Mesendoderm (in vitro differentiated cells): ENCODE measurements at places on chromosomes 12 and 14.

- DNase-seq, result no peak
Observed at GRCh38 chr12:52790427-52791270, 5.3 kb downstream of the KRT3 start.

GRCh38 chr12:41287500-41288141 lies 99.5 kb downstream of the PDZRN4 start:
- no peak for DNase-seq

GRCh38 chr12:87216436-87216835 lies 812.8 kb downstream of the C12orf50 start:
- DNase-seq, result no peak

- peak; percentile 59 for DNase-seq
Observed at GRCh38 chr12:121792607-121793439, 665 bp downstream of the RHOF start.

- no peak for DNase-seq
Observed at GRCh38 chr12:29389295-29389919, 8.4 kb upstream of the ERGIC2 start.

- DNase-seq, result no peak
Observed at GRCh38 chr12:90323217-90323616, 614.6 kb upstream of the ATP2B1 start.

- DNase-seq, result no peak
Observed at GRCh38 chr12:91984556-91984955, 161.1 kb downstream of the BTG1 start.

DNA sequence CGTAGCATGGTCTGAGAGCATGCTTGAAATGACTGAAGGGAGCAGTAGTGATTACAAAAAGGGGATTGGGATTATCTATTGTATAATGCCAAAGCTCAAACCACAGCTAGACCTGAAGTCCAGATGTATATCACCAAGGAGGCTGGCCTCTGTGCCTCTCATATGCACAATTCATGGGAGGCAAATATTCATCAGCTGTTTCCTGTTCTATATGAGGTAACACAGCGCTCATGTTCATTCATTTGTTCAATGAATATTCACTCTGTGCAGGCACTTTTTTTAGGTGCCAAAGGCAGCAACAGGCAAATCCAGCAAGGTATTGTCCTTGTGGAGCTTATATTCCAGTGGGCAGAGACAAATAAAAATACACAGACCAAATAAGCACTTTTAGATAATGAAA lies 39.0 kb downstream of the CRACR2A start:
- no peak for DNase-seq

DNA sequence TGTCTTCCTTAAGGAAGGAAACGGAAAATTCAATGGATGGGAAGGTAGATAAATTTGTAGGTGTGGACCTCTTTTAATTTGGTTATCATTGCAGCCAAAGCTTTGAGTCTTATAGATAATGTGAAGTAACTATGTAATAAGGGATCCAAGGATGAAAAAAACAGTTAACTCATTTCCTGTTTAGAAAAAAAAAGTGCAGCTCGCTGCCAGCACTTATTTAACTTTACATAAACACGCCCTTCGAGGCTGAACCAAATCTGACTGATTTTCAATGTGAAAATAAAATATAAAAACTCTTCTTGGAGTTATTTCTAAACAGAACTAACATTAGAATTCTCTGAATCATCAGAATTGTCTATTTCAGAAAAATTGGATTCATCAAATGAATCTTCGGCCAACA lies 7.0 kb downstream of the NUBPL start:
- no peak for DNase-seq

GRCh38 chr14:75234173-75235115 lies 44.2 kb upstream of the FOS start:
- DNase-seq, result no peak

DNA sequence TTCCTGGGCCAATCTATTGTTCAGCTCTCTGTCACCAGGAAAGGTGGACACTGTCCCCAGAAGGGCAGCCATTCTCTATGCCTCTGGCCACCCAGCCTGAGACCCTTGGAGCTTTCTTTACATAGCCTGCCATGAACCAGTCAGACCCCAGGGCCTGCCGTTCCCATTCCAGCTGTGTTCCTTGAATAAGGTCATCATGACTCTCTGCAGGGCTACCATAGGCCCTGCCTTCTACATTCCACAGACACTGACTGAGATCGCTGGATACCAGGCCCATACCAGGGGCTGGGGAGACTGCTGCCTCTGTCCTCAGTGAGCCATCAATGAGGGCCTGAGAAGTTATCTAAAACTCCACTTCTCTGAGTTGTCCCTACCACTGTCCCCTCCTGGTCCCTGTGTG lies 75.5 kb downstream of the SYNE3 start:
- peak; percentile 88 for DNase-seq
